ENCODE measurements at places on chromosomes 5 and 9. TPM values are rescaled to one million over a fixed set of nuclear protein-coding genes. Genes with fewer than 3 reads are reported as not detected.

Gene MARVELD2
- 2.0 TPM for total RNA-seq

Gene OXCT1
- 296 TPM for total RNA-seq

DNA sequence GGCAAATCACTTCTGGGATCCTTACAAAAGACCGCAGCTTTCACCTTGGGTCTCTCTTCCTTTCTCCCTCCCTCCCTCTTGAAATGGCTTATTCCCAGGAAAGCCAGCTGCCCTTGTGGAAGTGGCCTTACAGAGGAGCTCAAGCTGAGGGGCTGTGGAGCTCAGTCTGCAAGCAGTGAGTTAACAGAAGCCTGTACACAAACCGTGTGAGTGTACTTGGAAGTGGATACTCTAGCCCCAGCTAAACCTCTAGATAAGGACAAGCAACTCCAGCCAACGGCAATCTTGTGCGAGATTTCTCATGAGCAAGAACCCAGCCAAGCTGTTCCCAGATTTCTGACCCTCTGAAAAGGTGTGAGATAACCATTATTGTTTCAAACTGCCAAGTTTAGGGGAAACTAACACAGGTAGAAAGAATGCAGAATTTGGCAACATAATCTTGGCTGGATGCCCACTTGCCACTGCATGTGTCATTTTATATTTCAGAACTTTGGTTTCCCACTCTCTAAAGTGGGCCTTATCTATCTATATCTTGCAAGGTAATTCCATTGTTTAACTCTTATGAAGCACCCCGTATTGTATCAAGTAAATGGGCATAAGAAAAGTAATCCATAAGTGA is 85.6 kb downstream of the CDH18 start:
- no peak for DNase-seq

- DNase-seq: no peak
Measured at GRCh38 chr5:83540105-83540504, 68.6 kb downstream of the VCAN start.

- no peak for DNase-seq
Measured at GRCh38 chr5:131254741-131255140, 9.1 kb upstream of the CDC42SE2 start.

DNA sequence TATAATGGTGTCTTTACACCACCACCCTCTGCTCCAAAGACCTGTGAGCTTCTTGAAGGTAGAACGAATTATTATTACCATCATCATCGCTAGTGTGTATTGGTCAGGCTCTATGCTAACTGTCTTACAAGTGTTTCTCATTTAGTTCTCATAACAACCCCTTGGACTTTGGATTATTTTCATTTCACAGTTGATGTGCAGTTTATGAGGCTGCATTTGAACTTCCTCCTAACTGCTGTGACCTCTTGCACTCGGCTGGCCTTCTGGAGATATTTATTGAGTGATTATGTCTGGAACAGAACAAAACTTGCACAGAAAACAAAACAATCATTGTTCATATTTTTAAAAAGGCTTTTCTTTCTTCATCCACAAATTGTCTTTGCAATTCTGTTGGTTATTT is 306.3 kb upstream of the SGCD start:
- DNase-seq: no peak

All from heart left ventricle (tissue), 16 donors.